ENCODE measurements at places on chromosomes 6 and 20.
A peak's percentile ranks its signal among the peaks of the same experiment; 100 is the strongest.

DNA sequence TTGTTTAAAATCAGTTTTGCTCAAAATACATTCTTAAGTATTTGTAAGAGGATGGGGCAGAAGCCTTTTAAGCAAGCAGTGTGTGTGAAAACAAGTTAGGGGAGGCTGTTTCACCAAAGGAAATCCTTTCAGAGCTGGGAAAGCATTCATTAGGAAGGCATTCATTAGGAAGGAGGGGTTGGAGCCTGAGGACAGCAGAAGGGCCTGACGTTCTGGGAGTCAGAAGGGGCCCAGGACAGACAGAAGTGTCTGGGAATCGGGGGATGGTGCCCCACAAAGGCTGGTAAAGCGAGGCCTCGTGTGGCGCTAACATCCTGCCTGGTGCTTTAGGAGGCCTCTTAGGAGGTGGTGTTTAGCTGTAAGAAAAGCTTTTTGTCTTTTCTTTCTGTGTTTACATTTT is 80.6 kb upstream of the NXT1 start:
- DNase-seq: no peak

GRCh38 chr6:51559059-51559458 is 528.4 kb downstream of the PKHD1 start:
- no peak for DNase-seq

- no peak for DNase-seq
Measured at GRCh38 chr6:136677822-136678221, 114.5 kb downstream of the MAP3K5 start.

DNA sequence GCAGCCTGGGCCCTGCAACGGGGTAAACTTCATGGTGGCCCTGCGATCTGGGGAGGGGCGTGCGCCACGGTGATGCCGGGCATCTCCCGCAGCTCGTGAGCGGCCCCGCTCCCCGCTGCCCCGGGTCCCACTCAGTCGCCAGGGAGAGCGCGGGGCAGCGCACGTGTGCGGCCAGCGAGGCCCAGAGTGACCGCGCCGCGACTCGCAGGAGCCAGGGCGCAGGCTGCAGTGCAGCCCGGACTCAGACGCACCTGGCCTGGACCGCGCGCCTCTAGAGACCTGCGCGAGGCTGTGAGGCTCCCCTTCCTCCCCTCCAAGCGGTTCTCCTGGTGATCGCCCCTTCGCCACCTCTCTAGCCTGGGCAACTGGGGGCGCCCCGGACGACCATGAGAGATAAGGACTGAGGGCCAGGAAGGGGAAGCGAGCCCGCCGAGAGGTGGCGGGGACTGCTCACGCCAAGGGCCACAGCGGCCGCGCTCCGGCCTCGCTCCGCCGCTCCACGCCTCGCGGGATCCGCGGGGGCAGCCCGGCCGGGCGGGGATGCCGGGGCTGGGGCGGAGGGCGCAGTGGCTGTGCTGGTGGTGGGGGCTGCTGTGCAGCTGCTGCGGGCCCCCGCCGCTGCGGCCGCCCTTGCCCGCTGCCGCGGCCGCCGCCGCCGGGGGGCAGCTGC is 652 bp downstream of the BMP6 start:
- DNase-seq: no peak

DNA sequence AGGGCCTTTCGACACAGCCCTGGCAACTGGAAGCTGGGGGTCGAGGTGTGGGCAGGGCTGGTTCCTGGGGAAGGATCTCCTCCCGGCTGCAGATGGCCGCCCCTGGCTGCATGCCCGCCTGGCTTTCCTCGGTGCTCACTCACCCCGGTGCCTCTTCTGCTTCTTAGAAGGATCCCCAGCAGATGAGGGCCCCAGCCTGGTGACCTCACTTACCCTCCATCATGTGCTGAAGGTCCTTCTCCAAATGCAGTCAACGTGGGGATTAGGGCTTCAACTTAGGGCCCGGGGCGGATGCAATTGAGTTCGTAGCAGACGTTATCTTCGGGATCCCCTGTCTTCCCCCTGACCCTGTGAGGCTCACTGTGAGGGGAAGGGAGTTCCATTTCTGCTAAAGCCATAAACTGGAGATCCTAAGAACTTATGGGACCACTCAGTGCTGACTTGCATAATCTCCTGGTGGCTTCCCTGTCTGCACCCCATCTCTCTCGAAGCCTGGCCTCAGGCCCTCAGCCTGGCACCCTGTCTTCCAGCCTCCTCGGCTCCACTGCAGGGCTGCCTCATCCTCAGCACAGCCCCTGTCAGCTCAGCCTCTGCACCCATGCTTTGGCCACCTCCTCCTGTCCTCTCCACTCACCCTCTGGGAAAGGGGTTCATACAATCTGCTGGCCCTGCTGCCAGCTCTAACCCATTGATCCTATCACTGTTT is 92.6 kb downstream of the THBS2 start:
- DNase-seq: no peak

GRCh38 chr20:40436011-40436410 is 253.0 kb downstream of the MAFB start:
- DNase-seq: no peak

DNA sequence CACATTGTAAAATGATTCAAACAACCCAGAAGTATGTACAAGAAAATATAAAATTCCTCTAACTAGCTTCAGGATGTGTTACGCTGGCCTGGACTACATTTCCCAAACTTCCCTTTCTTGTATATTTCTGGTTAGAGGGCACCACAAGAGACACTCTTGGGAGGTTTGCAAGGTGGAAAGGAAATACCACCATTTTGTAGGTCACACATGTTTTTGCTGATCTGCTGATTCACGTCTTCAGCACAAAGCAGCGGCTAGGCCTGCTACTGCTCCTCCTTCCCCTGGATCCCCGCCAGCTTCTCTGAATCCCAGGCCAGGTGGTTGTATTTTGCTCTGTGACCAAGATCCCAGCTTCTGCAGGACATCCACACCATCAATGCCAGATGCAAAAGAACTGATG is 104.2 kb downstream of the AGPAT4 start:
- DNase-seq: no peak

DNA sequence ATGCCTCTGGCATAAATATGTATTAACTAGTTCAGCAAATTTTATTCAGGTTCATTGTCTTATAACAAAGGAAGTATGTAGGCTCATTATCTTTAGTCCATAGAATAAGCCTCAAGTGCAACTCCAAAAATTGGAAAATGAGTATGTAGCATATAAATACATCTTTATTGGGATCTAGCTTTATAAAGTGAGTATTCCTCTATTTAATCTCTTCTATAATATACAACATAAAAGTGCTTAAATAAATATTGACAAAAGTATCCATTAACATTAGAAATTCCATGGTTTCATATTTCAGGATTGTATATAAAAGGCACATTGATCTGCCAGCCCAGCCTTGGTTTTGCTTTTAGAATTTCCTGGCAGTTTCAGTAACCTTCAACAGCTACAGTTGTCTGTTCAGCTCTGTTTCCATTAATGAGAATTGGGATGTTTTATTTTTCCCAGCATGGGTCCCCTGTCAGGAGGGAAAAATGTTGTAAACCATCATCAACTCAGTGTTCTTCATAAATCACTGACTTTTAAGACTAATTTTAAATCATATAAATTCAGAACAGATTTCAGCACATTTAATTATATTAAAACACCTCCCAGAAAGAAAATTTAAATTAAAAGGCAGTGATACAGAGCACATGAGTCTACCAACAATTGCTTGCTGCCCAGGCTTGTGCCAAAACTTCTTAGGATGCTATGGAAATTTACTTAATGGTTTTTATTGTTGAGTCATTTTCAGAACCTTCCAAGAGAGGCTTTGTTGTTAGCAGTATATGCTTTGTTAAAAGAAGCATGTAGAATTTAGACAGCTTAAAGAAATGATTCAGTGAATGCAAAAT is 119.7 kb downstream of the ADGRG6 start:
- DNase-seq: no peak

GRCh38 chr20:54134445-54135220 is 39.2 kb downstream of the CYP24A1 start:
- peak; percentile 27 for DNase-seq

All from SW 1271 (cell line).